ENCODE measurements at places on chromosomes 13 and 19. TPM values are rescaled to one million over a fixed set of nuclear protein-coding genes. Genes with fewer than 3 reads are reported as not detected.

DNA sequence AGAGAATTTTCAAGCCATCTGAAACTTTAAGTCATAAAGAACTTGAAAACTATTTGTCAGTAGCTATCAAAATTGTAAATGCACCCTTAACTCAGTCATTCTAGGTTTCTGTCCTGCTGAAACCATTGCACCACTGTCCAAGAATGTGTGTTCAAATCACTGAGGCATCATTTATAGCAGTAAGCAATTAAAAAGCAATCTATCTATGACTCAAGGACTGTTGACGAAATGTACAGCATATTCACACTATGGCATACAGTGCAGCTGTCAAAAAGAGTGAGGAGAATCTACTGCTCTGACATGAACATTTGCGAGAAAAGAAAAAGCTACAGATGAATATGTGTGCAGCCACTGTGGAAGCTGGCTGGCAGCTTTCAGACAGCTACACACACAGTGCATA lies 71.2 kb downstream of the ING1 start:
- H3K4me3 ChIP-seq = no peak overlapping the region
- no peak overlapping the region for H3K27ac ChIP-seq
- no peak for DNase-seq
- H3K27me3 ChIP-seq = peaks cover 10% of the 10 kb centered on the region
- H3K4me1 ChIP-seq = no peaks in the 10 kb centered on the region

DNA sequence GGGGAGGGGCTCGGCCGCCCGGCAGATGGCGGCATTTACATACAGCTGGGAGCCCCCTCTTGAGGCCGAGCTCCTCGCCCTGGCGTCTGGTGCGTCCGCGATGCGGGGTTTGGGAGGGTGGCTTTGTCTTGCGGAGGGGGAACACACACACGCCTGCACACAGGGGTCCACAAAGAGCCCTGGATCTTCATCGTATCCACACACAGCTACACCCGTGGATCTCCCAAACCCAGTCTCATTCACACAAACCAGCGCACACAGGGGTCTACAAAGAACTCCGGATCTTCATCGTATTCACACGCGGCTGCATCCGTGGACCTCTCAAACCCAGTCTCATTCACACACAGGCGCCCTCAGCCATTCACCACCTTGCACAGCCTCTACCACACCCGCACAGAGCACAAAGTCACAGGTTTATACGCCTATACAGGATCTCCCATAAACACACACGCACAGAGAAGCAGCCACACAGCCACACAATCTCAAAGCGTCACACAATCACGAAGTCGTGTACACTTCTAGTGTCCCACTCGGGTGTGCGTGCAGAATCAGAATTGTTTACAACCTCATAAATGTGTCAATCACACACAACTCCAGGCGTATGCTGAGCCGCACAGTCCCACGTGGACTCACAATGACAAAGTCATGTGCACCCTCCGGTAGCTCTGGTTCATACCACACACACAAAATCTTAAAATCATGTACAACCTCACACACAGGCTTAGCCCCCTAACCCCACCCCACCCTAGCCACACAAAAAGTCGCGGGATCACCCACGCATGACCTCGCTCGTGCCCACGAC lies 550 bp upstream of the DLL3 start:
- peak overlapping the region; percentile 67 for H3K27ac ChIP-seq
- H3K4me3 ChIP-seq = peak overlapping the region; percentile 78
- DNase-seq = peak; percentile 82

DNA sequence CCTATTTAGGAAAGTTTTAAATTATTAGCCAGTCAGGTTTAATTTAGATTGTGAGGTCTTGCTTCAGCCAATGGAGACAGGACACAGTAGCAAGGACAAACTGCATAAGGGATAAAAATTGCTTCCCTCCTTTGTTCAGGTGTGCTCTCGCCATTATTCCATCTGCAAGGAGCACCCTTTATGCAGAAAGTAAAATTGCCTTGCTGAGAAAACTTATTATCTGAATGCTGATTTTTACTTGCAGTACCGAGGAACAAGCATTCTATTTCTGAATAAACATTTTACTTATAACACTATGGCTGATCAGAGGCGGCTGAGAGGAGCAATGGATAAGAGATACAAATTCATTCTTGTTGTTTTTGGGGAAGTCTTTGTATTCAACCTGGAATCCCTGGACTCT lies 8.0 kb downstream of the CYP4F22 start:
- DNase-seq = no peak
- H3K27ac ChIP-seq = no peak overlapping the region
- H3K27me3 ChIP-seq = no peaks in the 10 kb centered on the region
- H3K4me1 ChIP-seq = no peaks in the 10 kb centered on the region
- H3K4me3 ChIP-seq = no peak overlapping the region

GRCh38 chr19:49911381-49912145 lies 14.9 kb upstream of the IL4I1 start:
- peaks cover 35% of the 10 kb centered on the region for H3K36me3 ChIP-seq
- H3K27me3 ChIP-seq = no peaks in the 10 kb centered on the region
- DNase-seq = no peak
- H3K4me3 ChIP-seq = no peak overlapping the region

DNA sequence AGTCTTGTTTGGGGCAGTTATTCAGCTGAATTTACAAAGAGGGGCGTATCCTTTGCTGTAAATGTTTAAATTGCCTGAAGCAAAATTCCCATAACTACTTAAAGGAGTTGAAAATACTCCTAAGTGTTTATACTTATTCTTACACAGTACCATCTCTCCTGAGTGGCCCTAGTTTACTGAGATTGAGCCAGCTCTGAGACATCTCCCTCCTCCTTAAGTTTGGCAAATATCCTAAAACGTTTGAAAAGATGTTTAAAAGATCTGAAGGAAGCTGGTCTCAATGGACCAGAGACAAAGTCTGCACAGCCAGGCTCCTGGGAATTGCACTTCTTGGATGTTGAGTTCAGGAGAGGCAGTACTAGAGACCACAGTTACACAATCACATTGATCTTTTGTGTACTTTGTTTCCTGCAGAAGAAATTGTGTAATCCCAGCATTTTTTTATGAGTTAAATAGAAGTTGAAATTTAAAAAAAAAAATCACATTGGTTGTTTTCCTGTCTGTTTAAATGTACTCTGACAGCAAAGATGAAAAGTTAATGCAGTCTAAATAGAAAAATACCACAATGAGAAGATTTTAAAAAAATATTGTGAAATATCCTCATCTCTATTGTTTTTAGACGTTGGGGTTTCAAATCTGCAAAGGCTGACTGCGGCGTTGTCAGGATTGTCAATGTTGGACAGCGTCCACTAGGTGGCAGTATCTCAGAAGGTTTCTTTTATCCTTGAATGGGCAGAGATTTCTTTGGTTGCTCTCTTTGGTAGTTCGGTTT lies 20.7 kb downstream of the TNFSF11 start:
- H3K36me3 ChIP-seq = no peaks in the 10 kb centered on the region
- H3K4me1 ChIP-seq = peaks cover 13% of the 10 kb centered on the region
- peaks cover 11% of the 10 kb centered on the region for H3K27me3 ChIP-seq
- H3K27ac ChIP-seq = no peak overlapping the region
- no peak for DNase-seq

Gene VSTM2B
- total RNA-seq = not detected
